ENCODE measurements at places on chromosomes 7 and 10. TPM values are rescaled to one million over a fixed set of nuclear protein-coding genes. Genes with fewer than 3 reads are reported as not detected.

Gene OR6V1
- not detected for total RNA-seq

Gene LIPM
- 0.34 TPM for total RNA-seq

Gene CPA2
- total RNA-seq, result not detected

Gene UCMA
- not detected for total RNA-seq

Gene BLNK
- total RNA-seq, result 10.6 TPM

Gene CALCR
- total RNA-seq, result not detected

Measured in nasal cavity respiratory epithelium epithelial cell of viscerocranial mucosa (primary cell).